ENCODE measurements at places on chromosomes 11 and 22.

DNA sequence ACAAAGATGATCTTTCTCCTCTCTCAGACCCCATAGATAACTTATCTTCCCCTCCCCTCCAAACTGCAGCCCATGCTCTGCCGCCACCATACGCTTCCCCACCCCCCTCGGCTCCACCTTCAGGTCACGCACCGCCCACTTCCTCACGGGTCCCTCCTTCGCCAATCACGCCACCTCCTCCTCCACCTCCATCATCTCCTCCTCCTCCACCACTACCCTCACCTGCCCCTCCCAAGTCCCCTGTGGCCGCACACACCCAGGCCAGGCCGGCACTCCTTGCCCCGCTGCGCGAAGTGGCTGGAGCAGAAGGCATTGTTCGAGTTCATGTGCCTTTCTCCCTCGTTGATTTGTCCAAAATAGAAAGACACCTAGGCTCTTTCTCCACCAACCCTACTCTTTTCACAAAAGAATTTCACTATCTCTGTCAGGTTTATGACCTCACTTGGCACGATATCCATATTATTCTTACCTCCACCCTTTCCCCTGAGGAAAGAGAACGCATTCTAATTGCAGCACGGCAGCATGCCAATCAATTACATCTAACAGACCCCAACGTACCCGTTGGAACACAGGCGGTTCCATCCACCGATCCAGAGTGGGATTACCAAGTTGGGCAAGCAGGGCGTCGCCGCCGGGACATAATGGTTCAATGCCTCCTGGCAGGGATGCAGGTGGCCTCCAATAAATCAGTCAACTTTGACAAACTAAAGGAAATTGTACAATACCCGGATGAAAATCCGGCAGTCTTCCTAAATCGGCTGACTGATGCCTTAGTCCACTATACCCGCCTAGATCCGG, 12.3 kb upstream of the OR56A3 start:
- no peak for DNase-seq

DNA sequence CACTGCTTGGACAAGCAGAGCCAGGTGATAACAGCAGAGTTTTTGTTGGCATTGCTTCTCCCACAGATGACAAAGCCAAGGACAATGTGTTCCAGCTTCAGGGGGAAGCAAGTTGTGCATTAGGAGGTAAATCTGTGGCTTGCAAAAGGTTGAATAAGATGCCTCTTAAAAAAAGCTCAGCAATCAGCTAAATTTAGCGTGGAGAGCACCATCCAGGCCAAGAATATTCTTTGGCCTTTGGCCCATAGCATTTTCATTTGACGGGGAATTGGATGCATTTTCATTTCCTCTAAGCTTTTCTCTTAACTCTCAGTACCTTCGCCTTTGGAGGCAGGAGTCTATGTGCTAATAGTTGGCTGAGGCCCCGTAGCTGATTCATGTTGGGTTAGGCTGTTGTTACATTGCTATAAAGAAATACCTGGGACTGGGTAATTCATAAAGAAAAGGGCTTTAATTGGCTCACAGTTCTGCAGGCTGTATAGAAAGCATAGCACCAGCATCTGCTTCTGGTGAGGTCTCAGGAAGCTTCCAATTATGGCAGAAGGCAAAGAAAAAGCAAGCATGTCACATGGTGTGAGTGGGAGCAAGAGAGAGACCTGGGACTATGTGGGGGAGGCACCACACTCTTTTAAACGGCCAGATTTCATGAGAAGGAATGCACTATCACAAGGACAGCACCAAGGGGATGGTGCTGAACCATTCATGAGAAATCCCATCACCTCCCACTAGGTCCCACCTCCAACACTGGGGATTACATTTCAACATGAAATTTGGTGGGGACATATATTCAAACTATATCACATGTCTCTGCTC, 350.1 kb upstream of the C11orf87 start:
- DNase-seq: no peak

GRCh38 chr11:92440701-92441442, 216.3 kb downstream of the FAT3 start:
- no peak for DNase-seq

GRCh38 chr11:68266121-68266891, 5.5 kb downstream of the C11orf24 start:
- no peak for DNase-seq

- no peak for DNase-seq
Observed at GRCh38 chr11:109815500-109816150, 277.6 kb upstream of the ZC3H12C start.

- no peak for DNase-seq
Observed at GRCh38 chr11:117664897-117665296, 132.1 kb downstream of the DSCAML1 start.

DNA sequence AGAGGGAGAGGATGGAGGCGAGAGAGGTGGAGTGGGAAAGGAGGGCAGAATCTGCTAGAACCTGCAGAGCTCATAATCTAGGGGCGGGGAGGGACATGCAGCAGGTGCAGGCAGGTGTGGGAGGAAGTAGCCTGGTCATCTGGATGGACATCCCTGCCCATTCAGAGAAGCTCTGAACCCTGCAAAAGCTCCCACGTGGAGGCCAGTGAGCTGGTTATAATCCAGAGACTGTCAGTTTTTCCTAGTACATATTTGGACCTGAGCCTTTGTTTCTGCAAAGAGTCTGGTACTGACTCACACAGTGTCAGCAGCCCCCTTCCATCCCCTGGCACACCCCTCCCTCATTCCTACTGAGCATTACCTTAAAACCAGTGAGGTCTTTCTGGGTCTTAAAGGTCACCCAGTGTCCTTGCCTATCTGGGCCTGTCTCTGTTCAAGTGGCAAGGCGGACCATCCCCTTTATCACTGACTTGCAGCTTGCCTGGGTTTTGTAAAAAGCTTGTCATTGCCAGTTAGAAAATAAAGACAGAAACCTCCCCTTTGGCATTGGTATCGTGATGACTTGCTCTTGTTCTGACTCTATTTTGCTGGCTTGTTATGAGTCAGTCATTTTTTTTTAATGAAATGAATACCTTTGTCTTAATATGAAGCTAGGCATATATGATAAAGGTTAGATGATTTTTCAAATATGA, 26.1 kb downstream of the PTPRJ start:
- no peak for DNase-seq

- DNase-seq: no peak
Observed at GRCh38 chr11:125091247-125091876, 20.1 kb downstream of the TMEM218 start.

DNA sequence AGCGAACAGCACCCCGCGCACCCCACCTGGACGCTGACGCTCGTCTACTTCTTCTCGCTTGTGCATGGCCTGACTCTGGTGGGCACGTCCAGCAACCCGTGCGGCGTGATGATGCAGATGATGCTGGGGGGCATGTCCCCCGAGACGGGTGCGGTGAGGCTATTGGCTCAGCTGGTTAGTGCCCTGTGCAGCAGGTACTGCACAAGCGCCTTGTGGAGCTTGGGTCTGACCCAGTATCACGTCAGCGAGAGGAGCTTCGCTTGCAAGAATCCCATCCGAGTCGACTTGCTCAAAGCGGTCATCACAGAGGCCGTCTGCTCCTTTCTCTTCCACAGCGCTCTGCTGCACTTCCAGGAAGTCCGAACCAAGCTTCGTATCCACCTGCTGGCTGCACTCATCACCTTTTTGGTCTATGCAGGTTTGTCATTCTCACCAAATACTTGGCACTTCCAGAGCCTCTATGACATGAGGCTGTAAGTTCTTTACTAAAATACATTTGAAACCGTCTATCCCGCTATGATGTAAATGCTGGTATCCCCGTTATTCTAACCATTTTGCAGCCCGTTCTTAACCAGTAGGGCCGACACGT, 535 bp downstream of the AQP11 start:
- DNase-seq: no peak

GRCh38 chr11:118602331-118602730, 5.1 kb upstream of the PHLDB1 start:
- DNase-seq: no peak

DNA sequence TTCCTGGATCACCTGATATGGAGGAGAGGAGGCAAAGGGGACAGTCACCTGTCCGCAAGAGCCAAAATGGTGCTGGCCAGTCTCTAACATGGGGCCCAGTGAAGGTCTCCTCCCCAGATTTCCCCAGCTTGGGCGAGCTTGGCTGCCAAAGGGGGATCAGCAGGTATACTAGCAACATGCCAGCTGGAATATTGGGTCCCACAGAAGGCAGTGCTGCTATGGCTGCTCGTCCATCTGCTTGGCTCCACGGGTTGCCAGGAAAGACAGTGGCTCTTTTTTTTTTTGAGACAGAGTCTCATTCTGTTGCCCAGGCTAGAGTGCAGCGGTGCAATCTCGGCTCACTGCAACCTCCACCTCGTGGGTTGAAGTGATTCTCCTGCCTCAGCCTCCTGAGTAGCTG, 12.7 kb upstream of the KAT5 start:
- DNase-seq: no peak

DNA sequence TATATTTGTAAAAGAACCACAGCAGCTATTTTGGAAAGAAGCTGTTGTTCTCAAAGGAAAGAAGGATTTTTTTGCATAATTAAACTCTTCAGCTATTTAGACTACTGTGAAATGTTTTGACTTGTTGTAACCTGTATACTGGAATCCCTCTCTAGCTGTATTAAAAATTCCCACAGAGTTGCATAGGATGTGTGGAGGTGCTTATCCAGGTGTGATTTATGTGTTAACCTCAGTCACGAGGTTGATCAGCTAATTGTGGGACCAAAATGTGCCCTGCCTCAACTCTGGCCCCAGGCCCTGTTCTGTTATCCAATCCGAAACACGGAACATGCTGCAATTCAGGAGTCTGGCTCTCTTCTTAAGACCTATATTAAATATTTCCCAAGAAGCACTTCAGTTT, 70.1 kb downstream of the LIF start:
- no peak for DNase-seq

DNA sequence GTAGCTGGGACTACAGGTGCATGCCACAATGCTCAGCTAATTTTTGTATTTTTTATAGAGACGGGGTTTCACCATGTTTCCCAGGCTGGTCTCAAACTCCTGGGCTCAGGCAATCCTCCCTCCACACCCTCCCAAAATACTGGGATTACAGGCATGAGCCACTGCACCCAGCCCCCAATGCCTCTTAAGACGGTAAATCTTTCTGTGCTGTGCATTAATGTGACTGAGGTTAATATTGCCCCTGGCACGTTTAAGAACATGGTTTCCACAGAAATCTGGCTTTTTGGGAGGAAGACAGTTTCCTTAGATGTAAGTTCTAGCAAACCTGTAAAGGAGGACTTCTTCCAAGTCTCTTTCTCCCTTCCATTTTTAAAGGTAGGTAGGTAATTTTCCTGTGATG, 6.1 kb upstream of the HORMAD2 start:
- DNase-seq: no peak

DNA sequence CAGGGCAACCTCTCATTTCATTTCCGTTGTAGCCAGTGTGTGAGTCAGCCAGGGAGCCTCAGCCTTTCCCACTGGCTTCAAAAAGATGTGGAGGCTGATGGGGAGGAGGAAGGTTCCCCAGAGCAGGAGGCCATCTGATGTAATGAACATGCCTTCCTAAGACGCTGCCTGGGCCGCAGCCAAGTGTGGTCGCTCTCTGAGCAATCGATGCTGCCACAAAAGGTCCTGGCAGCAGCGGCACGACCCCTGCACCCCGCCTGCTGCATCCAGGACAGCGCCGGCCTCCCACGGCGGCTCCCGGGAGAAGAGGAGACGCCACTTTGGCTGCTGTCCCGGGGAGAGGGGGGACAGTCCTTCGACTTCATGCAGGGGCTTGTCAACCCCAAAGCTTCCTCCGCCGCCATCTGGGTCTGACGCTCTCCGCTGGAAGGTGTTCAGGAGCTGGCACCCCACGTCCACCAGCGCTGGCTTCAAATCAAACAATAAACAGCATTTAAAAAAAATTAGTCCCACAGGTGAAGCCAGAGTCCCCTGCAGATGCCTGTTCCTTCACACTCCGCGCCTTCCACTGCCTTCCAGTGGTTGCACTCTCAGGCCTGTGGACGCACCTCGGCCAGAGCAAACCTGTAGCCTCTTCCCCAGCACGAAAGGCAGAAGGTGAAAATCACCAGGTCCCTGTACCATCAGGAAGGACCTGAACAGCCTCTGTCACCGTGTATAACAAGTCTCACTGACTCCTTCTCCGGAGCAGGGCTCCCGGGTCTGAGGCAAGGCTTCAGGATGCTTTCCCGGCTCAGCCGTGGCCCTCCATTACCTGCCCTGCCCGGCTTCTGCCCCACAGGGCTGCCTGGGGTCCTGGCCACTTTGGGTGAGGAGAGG, 930.7 kb downstream of the BRD1 start:
- DNase-seq: no peak

DNA sequence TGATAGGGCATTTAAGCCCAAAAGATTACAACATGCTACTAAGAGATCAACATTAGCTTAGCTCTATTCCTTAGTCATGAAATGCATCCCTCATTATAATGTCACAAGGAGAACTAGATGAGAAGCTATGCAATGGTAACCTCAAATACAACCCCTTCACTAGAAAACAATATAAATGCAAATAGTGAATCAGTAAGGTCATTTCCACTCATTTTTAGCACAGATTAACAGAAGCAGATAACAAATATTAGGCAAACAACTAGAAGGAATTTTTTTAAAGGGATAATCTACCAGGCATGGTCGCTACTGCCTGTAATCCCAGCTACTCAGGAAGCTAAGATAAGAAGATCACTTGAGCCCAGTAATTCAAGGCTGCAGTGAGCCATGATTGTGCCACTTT, 28.2 kb downstream of the SIK3 start:
- no peak for DNase-seq

- DNase-seq: no peak
Observed at GRCh38 chr22:36184433-36185025, 17.1 kb downstream of the APOL4 start.

- no peak for DNase-seq
Observed at GRCh38 chr22:20672732-20673131, 101.2 kb upstream of the SERPIND1 start.

DNA sequence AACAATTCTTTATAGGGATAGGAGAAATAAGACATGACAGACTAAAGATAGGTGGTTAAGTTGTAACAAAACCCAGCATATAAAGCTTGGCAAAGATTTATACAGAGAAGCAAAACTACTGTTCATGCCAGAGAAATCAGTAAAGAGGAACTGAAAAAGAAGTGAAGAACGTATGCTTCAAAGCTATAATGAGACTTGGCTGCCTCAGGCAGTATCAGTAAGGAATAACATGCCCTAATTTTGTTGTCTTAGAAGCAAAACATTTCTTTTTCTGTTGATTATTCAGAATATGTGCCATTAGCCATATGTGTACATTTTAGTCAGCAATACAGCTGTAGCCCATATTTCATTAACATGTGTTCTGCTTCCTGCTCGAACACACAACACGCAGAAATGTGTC, 403.2 kb downstream of the NELL1 start:
- DNase-seq: no peak

Data from activated CD4-positive, CD25-positive, alpha-beta regulatory T cell treated with anti-CD3 and anti-CD28 coated beads, Interleukin-2, amount 50 U/mL, for 16 hours (primary cell).